ENCODE measurements at places on chromosomes 13 and 19.
A peak's percentile ranks its signal among the peaks of the same experiment; 100 is the strongest.

DNA sequence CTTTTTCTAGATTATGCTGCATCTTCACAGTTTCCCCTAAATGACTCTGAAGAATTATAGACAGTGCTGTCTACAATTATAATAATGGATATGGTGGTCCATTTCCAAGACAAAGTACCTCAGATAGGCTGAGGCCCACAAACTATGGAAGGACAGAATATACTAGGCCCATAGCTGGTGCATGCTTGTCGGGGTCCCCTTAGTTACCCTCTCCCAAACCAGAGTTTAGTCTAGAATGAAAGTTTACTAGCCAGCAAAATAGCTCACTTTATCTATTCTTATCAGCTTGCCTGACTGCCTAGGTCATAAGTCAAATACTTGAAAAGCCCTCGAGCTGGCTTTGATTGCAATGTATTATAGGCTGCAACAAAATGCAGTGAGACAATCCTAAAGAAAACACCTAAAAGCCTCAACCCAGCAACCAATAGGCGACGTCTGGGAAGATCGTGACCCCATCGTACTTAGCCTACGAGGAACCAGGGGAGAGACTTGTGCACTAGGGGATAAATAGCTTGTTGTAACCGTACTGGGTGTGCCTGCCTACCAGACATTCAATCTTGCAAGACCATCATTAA is 785 bp upstream of the IGFL2 start:
- DNase-seq = no peak

DNA sequence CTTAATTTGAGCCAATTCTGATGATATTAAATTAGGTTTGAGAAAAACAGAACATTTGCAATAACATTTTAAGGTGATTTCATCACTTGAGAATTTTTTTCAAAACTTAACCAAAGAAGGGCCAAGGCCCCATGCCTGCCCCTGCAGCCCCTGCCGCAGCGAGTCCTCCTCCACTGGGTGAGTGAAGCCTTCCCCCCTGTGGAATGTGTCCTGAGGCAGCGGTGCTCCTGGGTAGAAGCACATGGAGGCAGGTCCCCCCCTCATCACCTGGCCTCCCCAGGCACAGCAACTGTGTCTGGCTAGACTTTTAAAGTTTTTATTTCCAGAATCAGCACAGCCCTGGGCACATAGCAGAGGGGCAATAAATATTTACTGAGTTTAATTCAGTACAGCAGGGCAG is 10.8 kb downstream of the SOX1 start:
- peak; percentile 48 for DNase-seq

DNA sequence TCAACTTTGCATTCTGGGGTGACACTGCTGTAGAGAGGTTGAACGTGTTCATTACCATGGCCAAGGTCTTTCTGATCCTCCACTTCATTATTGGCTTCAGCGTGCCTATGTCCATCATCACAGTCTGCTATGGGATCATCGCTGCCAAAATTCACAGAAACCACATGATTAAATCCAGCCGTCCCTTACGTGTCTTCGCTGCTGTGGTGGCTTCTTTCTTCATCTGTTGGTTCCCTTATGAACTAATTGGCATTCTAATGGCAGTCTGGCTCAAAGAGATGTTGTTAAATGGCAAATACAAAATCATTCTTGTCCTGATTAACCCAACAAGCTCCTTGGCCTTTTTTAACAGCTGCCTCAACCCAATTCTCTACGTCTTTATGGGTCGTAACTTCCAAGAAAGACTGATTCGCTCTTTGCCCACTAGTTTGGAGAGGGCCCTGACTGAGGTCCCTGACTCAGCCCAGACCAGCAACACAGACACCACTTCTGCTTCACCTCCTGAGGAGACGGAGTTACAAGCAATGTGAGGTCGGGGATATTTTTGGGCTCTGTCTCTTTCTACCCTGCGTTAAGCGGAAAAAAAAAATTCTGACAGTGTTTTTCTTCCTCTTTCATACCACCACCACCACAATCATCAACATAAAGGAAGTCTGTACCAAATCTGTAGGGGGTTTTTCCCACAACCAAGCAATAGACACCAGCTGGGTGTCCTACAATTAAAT is 29.5 kb downstream of the FPR3 start:
- no peak for DNase-seq

DNA sequence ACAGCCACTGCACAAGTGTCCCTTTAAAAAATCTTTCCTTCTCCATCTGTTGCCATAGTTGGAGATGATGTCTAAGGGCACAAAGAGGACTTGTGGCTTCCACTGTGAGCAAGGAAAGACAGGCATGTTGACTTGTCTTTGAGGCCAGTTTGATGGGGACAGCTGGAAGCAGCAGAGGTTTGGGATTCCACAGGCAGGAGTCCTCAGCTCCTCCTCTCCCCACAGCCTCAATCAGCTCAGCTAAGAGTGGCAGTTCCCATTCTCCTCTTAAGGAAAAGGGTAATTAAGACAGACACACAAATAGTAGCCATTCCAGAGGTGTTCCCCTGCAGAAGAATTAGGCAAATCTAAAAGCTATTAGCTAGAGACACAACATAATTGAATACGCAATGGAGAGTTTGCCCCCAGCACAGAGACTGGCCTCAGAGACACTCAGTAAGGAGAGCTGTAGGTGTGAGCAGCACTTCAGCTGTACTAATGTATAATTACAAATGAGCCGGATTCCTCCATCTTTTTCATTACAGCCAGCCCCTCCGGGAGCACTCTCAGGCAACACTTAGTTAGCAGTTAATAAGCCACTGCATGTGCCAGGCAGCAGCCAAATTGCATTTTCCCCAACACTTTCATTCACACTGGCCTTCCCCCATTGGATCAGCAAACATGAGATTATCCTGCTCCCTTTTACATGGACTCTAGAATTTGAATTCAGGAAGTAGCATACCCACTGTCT is 434.0 kb downstream of the FOXO1 start:
- DNase-seq = no peak

DNA sequence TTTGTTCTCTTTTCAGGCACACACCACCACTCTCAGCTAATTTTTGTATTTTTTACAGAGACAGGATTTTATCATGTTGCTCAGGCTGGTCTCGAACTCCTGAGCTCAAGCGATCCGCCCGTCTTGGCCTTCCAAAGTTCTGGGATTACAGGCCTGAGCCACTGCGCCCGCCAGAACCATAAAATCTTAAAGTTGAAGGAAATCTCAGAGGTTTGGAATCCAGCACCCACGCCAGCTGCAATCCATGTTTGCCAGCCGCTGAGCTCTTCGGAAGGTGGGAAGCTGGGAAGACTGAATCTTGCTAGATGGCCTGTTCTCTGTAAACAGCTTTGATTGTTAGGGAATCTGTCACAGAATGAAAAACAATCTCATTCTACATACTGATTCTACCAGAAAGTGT is 38.5 kb downstream of the SPATA13 start:
- DNase-seq = no peak

Data from ecto neural progenitor cell (in vitro differentiated cells).